ENCODE measurements at places on chromosomes 4 and X.
A peak's percentile ranks its signal among the peaks of the same experiment; 100 is the strongest.

- DNase-seq = peak; percentile 7
These were observed 12.4 kb upstream of the NFXL1 start for GRCh38 chr4:47926667-47927258.

- DNase-seq = no peak
These were observed 9.6 kb upstream of the IL13RA1 start for GRCh38 chrX:118717678-118718391.

DNA sequence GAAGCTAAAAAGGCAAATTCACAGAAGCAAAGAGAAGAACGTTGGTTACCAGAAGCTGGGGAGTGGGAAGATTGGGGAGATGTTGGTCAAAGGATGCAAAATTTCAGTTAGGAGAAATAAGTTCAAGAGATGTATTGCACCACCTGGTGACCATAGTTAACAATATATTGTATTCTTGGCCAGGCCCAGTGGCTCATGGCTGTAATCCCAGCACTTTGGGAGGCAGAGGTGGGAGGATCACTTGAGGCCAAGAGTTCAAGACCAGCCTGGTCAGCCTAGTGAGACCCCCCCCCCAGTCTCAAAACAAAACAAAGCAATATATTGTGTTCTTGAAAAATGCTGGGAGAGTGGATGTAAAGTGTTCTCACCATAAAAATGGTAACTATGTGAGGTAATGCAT is 67.9 kb downstream of the TAB3 start:
- DNase-seq = no peak

DNA sequence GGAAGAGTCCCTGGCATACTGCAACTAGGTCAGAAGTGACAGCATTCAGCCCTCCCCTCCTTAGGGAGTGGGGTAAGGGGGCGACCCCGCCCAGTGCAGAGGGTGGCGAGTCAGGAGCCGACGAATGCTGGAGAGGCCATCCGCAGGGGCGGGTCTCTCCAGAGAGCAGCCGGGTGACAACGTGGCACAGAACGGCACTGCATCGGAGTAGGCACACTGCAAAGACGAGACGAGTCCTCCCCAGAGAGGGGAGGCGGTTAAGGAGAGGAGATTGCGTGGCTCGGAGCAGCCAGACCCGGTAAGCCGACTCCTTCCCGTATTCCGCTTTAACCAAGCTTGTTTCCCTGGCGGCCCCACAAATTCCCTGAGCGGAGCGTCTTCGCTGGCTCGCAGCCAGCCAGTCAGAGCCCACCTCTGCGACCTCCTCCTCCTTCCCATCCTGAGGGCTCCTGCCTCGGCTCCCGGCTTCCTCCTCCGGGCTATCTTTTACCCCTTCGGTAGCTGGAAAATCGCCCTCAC is 54.9 kb downstream of the LINC00632 start:
- no peak for DNase-seq

DNA sequence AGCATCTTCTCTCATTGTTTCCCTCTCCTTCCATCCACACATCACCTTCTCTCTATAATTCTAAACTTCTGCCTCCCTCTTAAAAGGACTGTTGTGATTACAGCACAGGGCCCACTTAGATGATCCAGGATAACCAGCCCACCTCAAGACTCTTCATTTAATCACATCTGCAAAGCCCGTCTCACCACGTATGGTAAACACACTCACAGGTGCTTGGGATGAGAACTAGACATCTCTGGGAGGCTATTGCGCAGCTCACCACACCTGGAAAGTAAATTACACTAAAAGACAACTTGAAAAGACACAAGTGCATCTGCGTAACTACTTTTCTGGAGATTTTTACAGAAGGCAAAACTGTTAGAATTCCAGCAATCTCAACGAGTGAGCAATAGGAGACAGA is 15.4 kb upstream of the C1QTNF7 start:
- DNase-seq = no peak

DNA sequence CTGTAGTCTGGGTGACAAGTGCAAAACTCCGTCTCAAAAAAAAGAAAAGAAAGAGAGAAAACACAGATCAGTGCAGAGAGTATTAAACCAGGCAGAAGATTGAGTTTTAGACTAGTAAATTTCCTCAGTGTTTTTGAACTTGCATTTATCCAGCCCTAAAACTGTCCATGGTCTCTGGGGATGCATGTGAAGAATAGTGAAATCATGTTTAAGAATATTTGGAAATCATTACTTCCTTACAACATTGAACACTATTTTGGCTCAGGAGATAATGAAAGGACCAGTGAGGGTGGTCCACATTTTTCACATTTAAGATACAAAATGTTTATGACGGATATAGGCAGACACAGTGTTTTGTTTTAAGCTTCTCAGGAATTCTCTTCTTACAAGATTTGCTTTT is 195.8 kb upstream of the RASGEF1B start:
- no peak for DNase-seq

DNA sequence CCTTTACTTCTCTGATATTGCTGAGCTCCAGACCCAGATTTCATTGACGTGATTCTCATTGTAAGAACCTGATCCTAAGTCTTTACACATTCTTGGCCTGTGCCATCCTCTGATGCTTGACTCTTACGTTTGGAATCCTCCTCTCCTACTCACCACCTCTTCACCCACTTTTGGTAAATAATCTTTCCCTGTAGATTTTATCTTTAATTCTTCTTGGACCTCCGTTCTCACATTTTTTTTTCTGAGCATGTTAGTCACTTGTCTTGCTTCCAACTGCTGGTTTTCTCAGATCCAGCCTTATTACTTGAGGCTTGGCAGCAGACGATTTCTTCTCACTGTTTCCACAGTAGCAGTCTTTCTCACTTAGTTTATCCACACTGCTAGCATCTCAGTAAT is 12.4 kb upstream of the SH3RF1 start:
- DNase-seq = no peak

GRCh38 chr4:183493246-183493645 is 11.6 kb upstream of the ING2 start:
- DNase-seq = no peak

DNA sequence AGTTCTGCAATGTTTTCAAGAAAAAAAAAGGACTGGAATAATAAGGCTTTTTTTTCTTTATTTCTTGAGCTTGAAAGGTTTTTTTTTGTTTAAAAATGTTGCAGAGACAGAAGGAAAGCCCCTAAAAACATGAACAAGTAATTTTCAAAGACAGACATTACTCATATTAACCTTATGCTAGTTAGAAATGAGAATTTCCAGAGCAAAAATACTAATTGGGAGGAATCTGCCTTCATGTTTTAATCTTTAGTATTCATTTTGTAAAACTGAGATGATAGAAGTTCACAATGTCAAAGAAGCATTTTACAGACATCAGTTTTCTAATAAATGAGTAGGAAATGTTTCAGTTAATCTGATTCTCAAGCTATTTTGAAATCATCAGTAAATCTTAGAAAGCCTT is 1805.3 kb downstream of the PCDH7 start:
- DNase-seq = no peak

DNA sequence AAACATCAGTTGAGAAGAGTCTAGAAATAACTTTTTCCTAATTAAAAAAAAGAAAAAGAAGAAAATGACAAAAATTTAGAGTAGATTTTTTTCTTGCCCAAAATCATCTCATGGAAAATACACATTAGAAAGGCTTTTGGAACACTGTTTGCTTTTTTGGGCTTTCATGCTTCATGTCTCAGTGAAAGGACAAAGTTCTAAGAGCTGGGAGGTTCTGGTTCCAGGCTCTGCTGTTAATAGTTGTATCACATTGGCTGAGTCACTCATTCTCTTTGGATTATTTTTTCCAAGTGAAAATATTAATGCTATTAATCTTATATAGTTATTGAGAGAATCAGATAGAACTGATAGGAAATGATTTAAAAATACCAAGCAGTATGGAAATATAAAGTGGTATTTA is 32.9 kb upstream of the ETNPPL start:
- DNase-seq = no peak

DNA sequence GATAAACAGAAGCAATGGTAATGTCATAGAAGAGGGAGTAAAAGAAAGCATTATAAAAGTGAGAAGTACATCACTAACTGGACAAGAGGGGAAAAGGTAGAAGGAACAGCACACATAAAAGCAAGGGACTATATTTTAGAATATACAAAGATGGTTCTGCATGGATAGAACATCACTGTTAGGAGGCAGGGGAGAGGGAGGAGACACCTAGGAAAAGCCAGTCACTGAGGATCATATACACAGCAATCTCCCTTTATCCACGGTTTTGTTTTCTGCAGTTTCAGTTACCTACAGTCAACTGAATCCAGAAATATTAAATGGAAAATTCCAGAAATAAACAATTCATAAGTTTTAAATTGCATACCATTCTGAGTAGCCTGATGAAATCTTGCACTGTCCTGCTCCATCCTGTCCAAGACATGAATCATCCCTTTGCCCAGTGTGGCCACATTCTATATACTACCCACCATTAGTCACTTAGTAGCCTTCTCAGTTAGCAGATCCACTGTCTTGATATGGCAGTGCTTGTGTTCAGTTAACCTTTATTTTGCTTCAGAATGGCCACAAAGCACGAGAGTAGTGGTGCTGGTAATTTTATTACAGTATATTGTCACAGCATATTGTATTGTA is 74.2 kb downstream of the PPA2 start:
- DNase-seq = no peak

- DNase-seq = no peak
These were observed 51.3 kb downstream of the PCDH19 start for GRCh38 chrX:100358766-100359165.

- DNase-seq = no peak
These were observed 1.0 kb upstream of the OTOP1 start for GRCh38 chr4:4227510-4228355.

GRCh38 chrX:108070891-108071290 is 20.5 kb downstream of the PSMD10 start:
- no peak for DNase-seq

DNA sequence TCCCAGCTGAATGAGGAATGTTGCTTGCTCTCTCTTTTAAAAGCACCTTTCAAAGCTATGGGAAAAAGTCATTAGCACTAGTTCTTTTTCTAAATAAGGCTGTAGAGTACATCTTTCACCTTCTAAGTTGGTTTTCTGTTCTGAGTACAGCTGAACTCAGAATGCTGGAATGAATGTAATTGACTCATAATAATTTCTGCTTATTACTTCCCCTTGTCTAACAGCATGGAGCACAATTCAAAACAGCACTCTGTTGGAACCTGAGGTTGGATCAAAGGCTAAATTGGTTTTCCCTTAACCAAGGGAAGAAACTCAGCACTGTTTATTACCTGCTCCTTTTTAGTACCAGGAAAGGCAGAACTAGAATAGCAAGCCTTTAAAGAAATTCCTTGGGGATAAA is 33.5 kb upstream of the CYP2U1 start:
- no peak for DNase-seq

GRCh38 chr4:67542076-67542475 is 3.2 kb downstream of the CENPC start:
- DNase-seq = no peak

- DNase-seq = no peak
These were observed 76.9 kb upstream of the SCOC start for GRCh38 chr4:140296335-140297220.

GRCh38 chr4:100016191-100016590 is 66.1 kb upstream of the H2AZ1 start:
- DNase-seq = no peak

DNA sequence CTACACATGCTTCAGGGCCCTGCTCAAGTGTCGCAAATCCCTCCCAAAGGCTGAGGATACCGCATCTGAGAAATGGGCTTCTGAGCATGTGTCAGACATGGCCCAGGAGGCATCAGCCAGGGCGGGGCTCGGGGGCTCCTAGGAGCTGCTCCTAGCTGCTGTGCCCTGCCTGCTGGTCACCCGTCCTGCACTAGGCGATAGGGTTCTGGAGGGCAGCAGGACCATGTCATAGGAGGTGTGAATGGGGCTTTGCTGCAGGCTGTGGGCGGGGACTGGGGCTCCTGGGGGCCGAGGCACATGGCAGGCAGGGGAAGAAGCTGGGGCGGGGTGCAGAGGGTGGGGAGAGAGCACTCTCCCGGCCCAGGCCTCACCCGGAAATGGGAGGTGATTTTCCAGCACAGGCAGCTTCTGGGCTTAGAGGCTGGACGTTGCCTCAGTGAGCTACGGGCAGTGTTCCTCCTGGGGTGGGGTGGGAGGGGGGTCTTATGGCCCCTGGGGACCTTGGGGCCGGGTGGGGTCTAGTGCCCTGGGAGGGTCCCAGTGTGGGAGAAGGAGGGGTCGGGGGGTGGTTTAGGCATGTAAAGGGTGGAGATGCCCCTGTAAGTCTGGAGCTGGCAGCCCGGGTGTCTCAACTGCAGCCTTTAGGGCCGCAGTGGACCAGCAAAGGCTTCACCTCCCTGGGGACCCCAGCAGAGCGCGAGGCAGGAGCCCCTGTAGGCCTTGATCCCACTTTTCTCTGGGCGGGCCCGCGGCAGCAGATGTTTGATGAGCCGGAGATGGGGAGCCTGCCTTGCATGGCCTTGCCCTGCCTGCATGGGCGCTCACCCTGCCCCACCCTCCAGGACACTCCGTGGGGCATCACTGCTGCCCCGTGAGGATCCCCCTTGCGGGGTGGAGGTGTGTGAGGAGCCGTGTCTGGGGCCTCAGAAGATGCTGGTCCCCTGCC is 98.6 kb upstream of the LRPAP1 start:
- no peak for DNase-seq

GRCh38 chr4:45578874-45579273 is 545.0 kb downstream of the GABRG1 start:
- no peak for DNase-seq
